Occipital lobe (tissue), 3 donors: ENCODE measurements at places on chromosomes 11 and 22.

DNA sequence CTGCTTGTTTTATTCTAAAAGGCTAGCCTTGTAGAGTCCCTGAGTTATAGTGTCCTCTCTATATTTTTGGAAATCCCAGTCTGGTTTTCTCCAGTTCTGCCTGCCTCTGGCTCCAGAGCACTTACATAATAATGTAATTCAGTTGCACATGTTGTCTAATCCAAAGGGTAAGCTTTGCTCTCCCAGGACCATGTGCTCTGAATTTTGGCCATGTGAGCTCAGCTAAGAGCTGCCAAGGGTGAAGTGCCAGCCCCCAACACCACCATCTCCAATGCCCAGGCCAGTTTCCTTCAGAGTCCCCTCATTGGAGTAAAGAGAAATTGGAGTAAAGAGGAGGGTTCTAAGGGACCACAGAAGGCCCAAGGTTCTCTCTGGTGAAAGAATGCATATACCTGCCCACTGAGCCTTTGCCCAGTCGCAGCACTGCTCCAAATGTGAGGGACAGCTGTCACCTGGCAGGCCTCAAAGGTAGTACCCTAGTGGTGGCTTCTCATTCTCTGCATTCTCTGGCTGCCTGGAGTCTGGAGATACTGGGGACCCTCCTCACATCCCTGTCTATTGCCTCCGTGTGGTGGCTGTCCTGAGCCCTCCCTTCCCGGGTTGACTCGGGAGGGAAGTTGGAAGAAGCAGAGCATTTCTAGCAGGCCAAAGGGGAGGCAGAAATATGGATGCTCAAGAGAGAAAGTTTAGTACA lies 4.9 kb downstream of the CRY2 start:
- no peak for DNase-seq

DNA sequence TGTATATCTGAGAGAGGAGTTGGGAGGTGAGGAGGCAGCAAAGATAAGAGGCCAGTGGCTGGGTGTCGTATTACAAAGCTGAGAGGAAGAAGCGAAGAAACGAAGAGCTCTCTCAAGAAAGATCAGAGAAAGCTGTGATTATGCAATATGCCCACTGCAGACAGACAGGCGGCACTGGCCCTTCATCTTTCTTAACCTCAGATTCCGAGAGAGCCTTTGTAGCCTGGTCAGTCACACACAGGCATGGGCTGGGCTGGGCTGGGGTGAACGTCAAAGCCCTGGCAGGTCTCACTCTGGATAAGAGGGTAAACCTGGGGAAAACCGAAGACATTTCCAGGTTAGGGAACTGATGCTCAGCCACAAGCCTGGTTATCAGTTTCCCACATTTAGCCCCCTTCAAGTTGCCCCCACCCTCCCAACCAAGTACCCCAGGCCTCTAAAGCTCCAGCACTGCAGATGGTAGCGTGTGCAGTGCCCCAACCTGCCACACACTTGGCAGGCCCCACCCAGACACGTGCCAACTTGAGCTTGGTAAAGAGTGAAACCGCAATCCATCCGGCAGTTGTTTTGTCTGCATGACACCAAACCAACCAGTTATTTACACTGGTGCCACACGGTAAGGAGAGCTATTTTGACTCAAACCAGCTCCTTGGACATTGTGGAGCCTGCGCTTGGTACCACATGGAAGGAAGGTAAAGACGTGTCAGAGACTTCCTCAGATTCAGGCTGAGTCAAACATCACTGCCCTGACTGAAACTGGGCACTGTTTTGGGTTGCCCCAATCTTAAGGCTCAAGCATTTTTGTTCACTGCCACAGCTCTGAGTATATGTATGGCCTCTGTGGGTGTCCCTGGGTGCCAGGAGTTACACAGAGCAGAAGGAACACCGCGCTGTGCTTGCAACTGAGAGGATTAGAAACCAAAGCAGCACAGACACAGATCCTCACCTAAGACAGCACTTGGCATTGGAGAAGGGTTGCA lies 135.9 kb downstream of the FDX1 start:
- DNase-seq = no peak

- no peak for DNase-seq
Measured at GRCh38 chr22:46132830-46133587, 17.3 kb upstream of the PPARA start.

DNA sequence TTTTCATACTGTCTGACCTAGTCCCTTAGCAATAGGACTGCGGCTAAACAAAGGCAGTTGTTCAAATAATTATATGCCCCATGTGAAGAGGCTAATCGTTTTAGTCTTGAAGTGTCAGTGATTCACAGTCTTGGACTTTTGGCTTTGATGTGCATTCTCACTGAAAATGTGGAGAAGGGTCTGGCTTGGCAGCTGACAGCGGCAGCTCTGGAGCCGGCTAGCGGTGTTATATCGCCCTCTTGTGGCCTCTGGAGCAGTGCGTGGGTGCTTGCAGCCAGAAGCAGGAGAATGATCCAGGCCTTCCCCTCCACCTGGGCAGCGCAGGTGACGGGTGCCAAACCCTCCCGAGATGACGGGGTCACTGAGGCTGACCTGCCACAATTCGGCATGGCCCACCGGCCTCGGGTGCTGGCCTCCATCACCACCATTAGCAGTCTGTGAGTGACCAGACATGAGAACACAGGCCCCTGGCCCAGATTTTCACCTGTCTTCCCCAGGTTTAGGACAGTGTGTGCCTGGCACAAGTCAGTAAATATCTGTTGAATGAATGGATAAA lies 90.3 kb upstream of the PITPNB start:
- peak; percentile 54 for DNase-seq

DNA sequence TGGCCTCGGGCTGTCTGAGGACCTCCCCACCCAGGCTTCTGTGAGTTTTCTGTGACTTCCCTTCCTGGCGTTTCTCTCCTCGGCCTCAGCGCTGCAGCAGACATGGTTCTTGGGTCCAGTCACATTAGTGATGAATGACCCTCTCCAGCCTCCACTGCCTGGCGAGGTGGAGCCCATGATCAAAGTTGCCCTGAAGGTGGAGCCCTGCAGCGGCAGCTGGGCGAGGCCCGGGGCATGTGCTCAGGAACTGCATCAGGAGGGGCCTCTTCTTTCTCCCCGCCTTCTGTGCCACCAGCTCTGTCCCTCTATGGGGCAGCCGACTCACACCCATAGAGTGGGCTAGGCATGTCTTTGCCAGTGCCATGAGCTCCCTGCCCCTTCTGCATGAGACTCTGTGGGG lies 1079.7 kb downstream of the TBC1D22A start:
- DNase-seq = no peak

GRCh38 chr22:18034076-18034475 lies 9.7 kb upstream of the MICAL3 start:
- DNase-seq = no peak

GRCh38 chr11:125123947-125124617 lies 12.7 kb upstream of the TMEM218 start:
- no peak for DNase-seq

GRCh38 chr11:104053743-104054478 lies 17.5 kb downstream of the DDI1 start:
- DNase-seq = no peak

- no peak for DNase-seq
Measured at GRCh38 chr11:37968148-37968547, 1370.1 kb upstream of the RAG2 start.

GRCh38 chr11:69101115-69101791 lies 52.5 kb downstream of the TPCN2 start:
- peak; percentile 39 for DNase-seq

- no peak for DNase-seq
Measured at GRCh38 chr22:37568448-37569008, 8.2 kb downstream of the CDC42EP1 start.

DNA sequence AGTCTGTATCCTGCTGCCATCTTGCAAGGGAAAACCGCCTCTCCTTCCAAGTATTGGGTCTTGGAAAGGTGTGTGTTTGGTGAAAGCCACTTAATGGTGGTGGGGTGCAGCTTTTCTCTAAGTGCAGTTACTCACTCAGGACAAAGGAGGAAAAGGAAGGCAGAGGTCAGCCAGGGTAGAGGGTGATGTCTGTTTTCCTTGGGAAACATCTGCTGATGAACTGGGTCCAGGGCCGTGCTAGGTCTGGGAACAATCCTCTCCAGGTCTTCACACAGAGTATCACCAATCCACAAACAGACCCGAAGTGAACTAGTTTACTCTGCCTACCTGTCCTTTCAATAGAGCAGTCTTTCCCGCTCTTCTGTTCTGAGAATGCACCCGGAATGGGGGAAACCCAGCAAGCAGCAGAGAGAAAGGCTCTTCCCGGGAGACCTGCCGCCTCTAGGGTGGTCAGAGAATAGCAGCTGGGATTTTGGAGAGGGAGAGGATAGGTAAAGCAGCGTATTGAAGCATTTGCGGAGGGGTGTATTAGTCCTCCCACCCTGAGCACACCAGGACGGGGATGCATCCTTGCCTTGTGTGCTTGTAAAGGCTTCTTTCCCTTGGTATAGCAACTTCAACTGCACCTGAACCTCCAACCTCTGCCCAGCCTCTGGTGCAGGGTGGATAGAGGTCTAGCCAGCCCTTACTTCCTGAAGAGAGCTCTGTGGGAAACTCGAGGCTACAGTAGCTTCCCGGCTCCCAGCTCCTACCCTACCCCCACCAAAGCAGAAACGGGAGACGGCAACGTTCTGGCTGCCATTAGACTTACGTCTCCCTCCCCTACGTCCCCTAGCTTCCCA lies 20.7 kb downstream of the LHFPL7 start:
- no peak for DNase-seq

DNA sequence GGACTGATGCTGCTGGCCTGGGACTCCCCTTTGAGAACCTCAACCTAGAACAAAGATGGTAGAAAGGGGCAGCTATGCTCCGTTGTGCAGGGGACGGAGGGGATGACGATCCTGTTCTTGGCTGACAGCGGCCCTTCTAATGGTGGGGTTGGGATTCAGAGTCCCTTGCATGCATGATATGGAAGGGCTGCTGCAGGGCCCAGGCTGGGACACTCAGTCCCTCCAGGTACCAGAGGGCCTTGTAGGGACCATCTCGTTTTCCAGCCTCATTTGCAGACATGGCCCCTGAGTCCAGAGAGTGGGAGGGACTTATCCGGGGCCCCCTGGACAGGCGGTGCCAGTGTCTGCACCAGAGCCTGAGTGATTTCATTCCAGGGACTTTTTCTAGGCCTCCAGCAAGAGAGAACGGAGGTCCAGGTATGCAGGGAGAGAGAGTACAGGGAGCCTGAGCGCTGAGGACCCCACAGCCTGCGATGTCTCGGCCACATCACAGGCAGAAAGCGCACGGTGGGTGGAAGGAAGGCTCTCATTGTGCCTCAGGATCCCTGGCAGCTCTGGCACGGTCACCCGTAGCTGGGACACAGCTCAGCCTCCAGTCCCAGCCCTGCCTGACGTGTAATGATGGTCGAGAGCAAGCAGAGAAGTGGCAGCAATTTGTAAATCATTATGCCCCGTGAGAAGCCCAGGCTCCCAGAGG lies 860.8 kb downstream of the TBC1D22A start:
- no peak for DNase-seq

GRCh38 chr11:6377902-6378639 lies 12.2 kb upstream of the SMPD1 start:
- DNase-seq = no peak

DNA sequence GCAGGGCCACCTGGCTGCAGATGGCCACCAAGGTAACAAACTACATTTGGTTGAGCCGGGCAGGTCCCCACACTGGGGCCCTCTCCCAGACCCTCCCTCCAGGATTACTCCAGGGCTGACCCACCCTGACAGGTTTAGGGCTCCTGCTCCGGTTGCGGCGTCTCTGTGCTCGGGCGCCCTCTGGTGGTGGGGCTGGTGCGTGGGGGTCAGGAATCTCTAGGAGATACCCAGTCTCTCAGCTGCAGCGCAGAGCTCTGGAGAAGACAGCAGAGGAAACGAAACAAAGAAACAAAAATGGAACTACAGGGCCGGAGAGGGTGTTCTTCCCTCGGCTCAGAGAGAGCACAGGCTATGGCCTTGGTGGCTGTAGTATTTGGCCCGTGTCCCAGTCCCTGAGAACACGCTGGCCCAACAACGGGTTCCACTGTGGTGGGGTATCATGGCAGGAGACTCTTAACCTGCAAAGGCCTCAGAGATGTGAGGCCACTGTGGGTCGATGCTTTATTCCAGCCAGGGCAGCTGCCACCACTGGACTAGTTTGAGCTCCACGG lies 2.4 kb downstream of the C11orf96 start:
- peak; percentile 18 for DNase-seq

DNA sequence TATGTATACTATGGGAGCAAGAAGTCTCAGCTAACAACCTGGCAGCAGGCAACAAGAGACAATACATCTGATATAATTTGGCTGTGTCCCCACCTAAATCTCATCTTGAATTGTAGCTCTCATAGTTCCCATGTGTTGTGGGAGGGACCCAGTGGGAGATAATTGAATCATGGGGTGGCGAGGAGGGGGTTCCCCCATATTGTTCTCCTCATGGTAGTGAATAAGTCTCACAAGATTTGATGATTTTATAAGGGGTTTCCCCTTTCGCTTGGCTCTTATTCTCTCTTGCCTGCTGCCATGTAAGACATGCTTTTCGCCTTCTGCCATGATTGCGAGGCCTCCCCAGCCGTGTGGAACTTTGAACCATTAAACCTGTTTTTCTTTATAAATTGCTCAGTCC lies 6.2 kb downstream of the DNAJC24 start:
- DNase-seq = no peak

DNA sequence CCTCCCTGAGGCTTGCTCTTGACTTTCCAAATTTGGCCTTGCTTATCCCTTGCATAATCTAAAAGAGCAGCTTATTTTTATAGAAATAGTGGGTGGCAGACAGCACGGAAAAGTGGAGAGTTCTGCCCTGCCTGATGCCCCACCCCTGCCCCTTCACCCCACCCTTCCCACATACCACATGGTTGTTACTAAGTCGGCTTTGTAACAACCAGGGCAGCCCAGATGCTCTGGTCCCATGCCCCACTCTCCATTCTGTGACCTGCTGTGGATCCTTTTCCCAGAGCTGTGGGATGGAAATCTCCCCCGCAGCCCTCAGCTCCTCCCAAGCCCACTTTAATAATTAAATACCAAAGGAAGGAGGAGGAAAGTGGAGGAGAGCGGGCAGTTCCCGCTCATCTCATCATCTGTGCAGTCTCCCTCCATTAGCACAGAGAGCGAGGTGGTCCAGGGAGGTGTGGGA lies 10.9 kb downstream of the MRGPRF start:
- no peak for DNase-seq

GRCh38 chr11:61367406-61367805 lies 5.2 kb downstream of the TMEM138 start:
- DNase-seq = no peak

- no peak for DNase-seq
Measured at GRCh38 chr11:75199412-75199955, 41.1 kb upstream of the TPBGL start.

- no peak for DNase-seq
Measured at GRCh38 chr11:77346906-77347603, 45.6 kb upstream of the GDPD4 start.

GRCh38 chr11:119362741-119363080 lies 16.2 kb upstream of the MFRP start:
- DNase-seq = no peak

- no peak for DNase-seq
Measured at GRCh38 chr22:41469218-41469851, 418 bp downstream of the ACO2 start.

GRCh38 chr22:21753374-21754111 lies 17.9 kb upstream of the YPEL1 start:
- no peak for DNase-seq

- DNase-seq = no peak
Measured at GRCh38 chr11:118791961-118792569, 1.1 kb upstream of the DDX6 start.

- DNase-seq = no peak
Measured at GRCh38 chr11:126328938-126329643, 25.2 kb downstream of the DCPS start.

GRCh38 chr11:68038718-68039525 lies at the start of gene TCIRG1:
Gene TCIRG1, plus strand, starts transcription at chr11:68039025. Its CDS starts 2,247 bp downstream, at chr11:68041272.
- peak; percentile 36 for DNase-seq

GRCh38 chr11:111310723-111311122 lies 12.4 kb downstream of the POU2AF3 start:
- no peak for DNase-seq

- no peak for DNase-seq
Measured at GRCh38 chr11:1858154-1858553, 5.3 kb downstream of the LSP1 start.
